ENCODE measurements at places on chromosomes 13 and 19. TPM values are rescaled to one million over a fixed set of nuclear protein-coding genes. Genes with fewer than 3 reads are reported as not detected.

Gene TMEM59L
- total RNA-seq: not detected

Gene CLDN10
- total RNA-seq: 4.0 TPM

Gene MIR17HG
- 6.1 TPM for total RNA-seq

Gene SERP2
- 2.8 TPM for total RNA-seq

All from liver (tissue), 10 donors.